DMS 273 treated with DMSO at 0.1 percent for 48 hours (cell line): ENCODE measurements at places on chromosomes 11 and 22.

DNA sequence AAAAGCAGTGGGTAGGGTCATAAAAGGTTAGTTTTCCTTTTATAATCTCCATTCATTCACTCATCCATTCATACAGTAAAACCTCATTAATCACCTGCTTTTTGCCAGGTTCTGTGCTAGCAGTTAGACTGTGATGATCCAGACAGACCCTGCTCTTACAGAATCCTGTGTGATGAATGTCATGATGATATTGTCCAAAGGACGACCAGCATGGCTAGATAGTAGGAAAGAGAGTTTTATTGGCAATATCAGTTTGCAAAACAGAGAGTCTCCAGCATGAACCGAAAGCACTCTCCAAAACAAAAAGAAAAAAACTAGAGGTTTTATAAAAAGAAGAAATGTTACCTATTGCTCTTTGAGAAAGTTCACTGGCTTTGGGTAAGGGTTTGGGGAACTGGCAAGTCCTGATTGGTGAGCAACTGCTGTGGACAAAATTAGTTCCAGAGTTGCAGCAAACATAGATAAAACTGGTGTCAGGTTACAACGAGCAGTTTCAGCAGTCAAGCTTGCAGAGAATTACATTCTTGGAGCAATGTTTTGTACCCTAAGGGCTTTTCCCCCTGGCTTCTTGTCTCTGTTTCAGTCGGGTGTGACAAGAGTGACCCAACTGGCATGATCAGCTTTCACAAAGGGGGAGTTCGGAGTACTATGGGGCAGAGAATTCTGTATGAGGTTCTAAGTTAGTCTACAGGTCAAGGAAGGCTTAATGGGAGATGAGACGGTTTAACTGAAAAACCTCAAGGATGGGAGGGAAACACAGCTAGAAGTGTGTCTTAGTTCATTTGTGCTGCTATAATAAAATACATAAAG is 58.3 kb downstream of the HSD17B12 start:
- no peak for DNase-seq

DNA sequence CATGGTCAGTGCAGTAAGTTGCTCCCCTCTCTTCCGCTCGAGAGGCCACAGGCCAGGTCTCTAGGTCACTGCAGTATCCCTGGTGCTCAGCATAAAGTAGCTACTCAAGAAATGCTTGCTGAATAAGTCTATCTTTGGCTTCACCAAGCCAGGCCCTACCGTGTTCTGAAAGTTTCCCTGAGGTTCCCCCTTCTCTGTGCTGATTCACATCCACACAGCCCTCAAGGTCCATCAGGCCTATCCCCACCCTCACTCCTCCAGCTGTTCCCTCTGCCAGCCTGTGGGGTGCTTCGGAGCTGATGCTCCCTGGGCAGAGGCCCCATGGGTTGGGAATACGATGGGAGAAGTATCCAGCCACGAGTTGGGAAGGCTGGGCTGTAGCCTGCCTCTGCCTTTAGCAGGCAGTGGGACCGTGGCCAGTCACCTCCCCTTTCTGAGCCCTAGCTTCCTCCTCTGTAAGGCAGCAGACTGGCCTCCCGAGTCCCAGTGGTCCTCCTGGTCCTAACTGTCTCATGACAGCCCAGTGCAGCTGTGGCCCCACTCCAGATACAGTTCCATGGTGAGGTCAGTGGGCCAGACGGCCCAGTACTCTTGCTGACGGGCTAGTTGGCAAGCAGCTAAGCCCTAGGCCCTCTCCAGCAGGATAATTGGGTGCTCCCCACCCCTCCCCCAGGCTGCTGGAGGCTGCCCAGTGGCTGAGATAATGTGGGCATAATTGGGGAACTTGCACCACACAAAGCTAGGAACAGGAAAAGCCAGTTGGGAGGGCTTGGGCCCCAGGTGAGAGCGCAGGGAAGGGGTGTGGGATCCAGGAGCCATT is 48.2 kb downstream of the NECTIN1 start:
- no peak for DNase-seq

DNA sequence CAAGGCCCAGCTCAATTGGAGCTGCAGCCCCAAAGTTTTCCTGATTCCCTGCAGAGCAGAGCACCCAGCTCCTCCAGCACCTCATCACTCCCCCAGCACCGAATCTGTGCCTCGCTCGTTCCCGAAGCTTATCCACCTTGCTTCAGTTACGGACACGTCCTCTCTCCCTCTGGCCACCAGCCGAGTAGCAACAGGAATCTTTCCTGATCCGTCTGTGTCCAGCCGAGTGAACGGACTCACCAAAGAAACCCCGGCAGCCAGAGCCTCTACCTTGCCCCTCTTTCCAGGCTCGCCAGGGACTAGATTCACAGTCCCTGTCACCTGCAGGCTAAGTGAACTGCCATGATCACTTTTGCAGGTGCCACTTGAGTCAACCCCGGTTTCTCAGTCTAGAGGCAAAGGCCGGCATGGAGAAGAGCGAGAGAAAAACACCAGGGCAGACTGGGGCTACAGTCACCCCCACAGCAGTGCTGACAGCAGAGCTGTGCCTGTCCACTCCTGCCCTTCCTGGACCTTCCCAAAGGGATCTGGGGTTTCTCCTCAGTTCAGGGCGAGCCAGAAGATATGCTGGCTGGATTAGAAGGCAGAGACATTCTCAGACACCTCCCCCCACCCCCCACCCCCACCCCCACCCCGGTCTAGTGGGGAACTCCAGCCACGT is 32.3 kb downstream of the BID start:
- DNase-seq, result no peak

GRCh38 chr11:36308577-36308976 is 12.5 kb downstream of the PRR5L start:
- no peak for DNase-seq

GRCh38 chr22:46763051-46763705 is 728 bp downstream of the TBC1D22A start:
- DNase-seq, result no peak

GRCh38 chr11:272195-272930 is 5.8 kb upstream of the NLRP6 start:
- DNase-seq, result no peak

DNA sequence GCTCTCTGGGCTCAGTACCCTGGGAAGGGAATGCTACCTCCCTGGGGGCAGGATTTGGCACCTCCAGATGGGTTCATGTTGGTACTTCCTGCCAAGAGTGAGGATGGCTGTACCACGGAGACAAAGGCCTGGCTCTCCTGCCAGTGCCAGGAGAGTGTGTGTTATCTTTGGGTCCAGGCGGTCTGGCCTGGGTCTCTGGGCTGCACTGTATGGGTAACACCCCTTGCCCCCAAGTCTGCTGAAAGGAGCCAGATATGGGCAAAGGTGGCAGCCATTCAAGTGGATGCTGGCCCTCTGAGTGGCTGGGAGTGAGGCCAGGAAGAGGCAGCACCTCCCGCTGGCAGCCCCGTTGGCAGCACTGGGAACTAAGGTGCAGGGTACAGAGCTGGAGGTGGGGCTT is 91.5 kb downstream of the NECTIN1 start:
- DNase-seq, result no peak

GRCh38 chr22:17578136-17578754 is 14.9 kb downstream of the SLC25A18 start:
- no peak for DNase-seq

DNA sequence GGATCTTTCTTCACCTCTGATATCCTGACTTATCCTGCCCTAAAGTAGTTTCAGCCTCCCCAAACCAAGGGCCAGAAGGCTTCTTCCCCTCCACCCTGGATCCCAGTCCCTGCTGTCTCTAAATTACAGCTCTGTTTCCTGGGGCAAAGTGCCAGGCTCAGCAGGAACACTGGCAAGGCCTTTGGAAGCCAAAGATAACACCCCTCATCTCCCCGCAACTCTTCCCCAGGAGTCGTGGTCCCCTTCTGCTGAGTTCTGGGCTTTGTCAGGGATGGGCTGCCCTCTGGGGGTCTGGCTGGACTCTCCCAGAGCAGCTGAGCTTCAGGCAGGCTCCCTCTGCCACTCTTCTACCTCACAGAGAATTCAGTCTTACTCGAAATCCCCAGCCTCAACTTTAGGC is 53.8 kb upstream of the AMPD3 start:
- no peak for DNase-seq

DNA sequence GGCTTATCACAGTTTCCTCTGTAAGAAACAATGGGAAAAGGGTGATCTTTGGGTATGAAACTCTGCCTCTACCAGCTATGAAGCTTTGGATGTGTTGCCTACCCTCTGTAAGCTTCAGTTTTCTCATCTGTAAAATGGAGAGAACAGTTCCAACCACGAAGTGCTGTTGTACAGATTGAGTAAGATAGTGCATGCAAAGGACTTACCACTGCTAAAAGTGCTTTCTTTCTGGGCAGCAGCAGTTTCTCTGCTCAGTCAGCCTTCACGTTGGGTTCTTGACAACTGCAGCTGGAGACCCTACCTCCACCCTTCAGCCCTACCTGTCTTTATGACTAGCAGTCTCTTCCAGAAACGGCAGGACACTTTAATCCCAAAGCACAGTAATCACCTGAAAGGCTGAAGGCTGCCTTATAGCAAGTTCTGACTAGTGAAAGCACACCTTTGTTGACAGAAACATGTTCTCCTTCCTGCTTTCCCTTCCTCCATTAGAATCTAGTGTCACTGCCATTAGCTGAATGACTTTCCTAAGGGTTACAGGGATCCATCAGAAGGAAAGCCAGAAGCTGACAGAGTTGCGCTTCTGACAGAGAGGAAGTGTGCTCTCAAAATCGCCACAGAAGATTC is 91.4 kb downstream of the RPL27A start:
- DNase-seq, result no peak

DNA sequence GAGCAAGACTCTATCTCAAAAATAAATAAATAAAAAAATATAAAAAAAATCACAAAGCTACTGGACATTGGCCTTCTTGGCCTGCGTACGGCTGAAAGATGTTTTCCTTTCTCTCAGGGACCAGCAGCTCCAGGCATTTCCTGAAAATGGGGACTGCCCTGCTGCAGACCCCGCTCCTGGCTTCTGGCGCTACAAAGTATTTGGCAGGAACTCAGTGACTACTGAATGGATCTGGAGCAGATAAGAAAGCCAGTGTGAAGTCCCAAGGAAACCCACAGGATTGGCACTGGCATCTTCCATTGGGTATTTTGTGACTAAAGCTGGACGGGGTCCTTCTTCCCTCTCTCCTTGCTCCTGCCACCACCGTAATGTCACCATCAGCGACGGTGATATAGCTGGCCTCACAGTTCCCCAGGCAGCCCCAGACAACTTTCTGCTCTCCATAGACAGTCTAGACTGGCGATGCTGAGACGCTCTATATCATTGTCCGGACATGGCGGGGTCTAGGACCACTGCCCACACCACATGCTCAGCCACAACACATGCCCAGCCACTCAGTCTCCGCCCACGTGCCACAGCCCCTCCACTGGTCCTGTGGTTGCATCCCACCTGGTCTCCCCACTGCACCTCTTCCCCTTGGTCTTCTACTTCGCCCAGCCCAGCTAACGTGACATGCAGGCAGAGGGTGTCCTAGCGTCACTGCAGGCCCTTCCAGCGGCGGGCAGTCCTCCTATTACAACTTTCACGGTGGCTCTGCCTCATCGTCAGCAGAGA is 22.7 kb upstream of the YPEL1 start:
- no peak for DNase-seq

DNA sequence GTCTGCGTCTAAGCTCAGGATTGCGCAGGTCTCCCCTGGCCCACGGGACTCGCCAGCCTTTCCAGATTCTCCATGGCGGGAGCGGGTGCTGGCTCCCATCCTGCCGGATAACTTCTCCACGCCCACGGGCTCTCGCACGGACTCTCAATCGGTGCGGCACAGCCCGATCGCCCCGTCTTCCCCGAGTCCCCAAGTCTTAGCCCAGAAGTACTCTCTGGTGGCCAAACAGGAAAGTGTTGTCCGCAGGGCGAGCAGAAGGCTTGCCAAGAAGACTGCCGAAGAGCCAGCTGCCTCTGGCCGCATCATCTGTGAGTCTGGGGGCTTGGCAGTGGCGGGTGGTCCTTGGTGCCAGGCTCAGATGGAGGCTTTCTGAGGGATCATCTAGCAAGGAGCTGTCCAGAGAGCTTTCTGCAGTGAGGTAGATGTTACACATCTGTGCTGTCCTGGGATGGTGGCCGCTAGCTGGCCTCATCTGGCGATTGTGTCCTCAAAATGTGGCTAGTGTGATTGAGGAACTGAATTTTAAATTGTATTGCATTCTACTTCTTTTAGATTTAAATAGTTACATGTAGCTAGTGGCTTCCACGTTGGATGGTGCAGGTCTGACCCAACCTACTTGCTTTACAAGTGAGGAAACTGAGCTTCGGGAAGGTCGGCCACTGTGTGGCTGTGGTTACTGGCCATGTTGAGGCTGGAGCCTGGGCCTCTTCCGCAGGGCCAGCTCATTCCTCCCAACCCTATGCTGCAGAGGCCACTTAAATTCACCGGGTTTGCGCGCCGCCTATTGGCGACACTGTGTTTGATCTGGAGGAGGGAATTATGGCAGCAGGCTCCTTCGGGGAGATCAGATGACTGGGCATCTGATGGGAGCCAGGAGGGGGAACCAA is 6.7 kb downstream of the INCENP start:
- DNase-seq, result no peak

DNA sequence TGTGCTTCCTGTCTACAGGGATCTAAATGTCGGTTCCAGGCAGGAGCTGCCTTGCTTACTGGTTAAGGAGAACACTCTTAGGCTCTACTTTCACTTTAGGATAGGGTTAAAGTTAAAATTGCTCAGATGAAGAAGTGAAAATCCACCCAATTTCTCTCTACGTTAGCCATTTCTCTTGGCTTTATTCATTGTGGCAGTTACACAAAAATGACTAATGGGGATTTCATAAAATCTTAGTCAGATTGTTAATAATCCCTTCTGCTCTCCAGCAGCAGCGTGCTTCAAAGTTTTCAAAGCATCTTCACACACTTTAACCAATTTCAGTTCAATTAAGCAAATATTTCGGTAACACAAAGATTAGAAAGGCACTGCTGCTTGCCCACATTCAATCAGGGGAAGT is 58.4 kb upstream of the RCN1 start:
- DNase-seq, result no peak

- DNase-seq, result no peak
Measured at GRCh38 chr11:92770981-92771380, 198.5 kb upstream of the MTNR1B start.

DNA sequence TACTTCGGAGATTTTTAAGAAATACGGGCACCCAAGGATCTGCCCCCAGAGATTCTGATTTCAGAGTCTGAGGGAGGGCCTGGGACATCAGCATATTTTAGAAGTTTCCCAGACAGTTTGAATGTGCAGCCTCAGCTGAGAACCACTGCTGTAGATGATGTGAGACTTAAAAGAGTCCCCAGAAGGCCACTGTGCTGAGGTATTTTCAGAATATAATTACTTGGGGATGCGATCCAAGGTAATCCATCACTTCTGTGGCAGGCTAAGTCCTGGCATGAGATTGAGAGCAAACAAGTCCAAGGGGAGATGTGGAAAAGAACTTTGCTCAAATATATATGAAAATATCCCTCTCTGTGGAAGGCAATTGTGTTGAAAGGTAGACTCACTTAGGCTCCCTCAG is 48.3 kb upstream of the AMOTL1 start:
- DNase-seq, result no peak

GRCh38 chr11:4032097-4032496 is 62.5 kb upstream of the RRM1 start:
- DNase-seq, result no peak

GRCh38 chr11:69186316-69187260 is 30.9 kb downstream of the SMIM38 start:
- DNase-seq, result no peak
